ENCODE measurements at places on chromosomes 12 and 14. TPM values are rescaled to one million over a fixed set of nuclear protein-coding genes. Genes with fewer than 3 reads are reported as not detected.

Gene TOGARAM1
- 11.8 TPM for total RNA-seq

GRCh38 chr14:87002776-87003175 is 990.2 kb downstream of the GALC start:
- no peaks in the 10 kb centered on the region for H3K4me1 ChIP-seq
- H3K27ac ChIP-seq: no peak overlapping the region
- no peaks in the 10 kb centered on the region for H3K27me3 ChIP-seq
- H3K4me3 ChIP-seq: no peak overlapping the region

DNA sequence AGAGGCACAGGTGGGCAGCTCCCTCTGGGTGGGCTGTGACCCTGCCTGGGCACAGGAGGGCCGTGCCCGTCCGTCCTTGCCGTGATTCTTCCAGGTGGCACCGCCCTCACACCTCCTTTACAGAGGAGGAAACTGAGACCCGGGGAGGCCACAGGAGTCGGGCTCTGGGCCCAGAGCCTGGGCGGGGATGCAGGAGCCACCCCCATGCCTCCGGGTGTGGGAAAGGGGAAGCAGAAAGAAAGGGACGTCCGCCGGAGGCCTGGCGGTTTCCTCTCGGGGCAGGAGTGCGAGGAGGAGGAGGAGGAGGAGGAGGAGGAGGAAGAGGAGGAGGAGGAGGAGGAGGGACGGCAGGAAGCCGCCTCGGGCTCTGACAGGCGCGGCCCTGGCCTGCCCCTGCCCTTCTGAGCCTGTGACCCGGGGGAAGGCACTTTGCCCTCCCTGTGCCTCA is 23.0 kb downstream of the SH2B3 start:
- H3K4me3 ChIP-seq: no peak overlapping the region
- DNase-seq: no peak
- H3K27ac ChIP-seq: peak overlapping the region; percentile 59
- H3K36me3 ChIP-seq: peaks cover 7% of the 10 kb centered on the region
- peaks cover 96% of the 10 kb centered on the region for H3K4me1 ChIP-seq

GRCh38 chr12:76153616-76154015 is 69.1 kb upstream of the NAP1L1 start:
- DNase-seq: no peak
- H3K4me1 ChIP-seq: no peaks in the 10 kb centered on the region
- H3K36me3 ChIP-seq: no peaks in the 10 kb centered on the region
- no peak overlapping the region for H3K4me3 ChIP-seq
- no peaks in the 10 kb centered on the region for H3K27me3 ChIP-seq
- no peak overlapping the region for H3K27ac ChIP-seq

GRCh38 chr12:69900720-69901131 is 75.7 kb downstream of the MYRFL start:
- DNase-seq: no peak
- no peaks in the 10 kb centered on the region for H3K27me3 ChIP-seq
- no peaks in the 10 kb centered on the region for H3K36me3 ChIP-seq
- H3K4me1 ChIP-seq: peaks cover 8% of the 10 kb centered on the region
- no peak overlapping the region for H3K4me3 ChIP-seq
- H3K27ac ChIP-seq: no peak overlapping the region
